ENCODE measurements at places on chromosomes 13 and 19. TPM values are rescaled to one million over a fixed set of nuclear protein-coding genes. Genes with fewer than 3 reads are reported as not detected.

The SMIM24 gene
- total RNA-seq: 0.76 TPM

The CEACAM3 gene
- total RNA-seq: not detected

The GPC6 gene
- total RNA-seq: 6.4 TPM

The GARIN5A gene
- total RNA-seq: 1.8 TPM

The GJB6 gene
- not detected for total RNA-seq

The TMEM59L gene
- 6.3 TPM for total RNA-seq

The DDX49 gene
- 48.5 TPM for total RNA-seq

The CPAMD8 gene
- total RNA-seq: not detected

The SYCN gene
- total RNA-seq: not detected

The ZNF575 gene
- total RNA-seq: 1.5 TPM

The SUGP2 gene
- total RNA-seq: 32.8 TPM

The ZNF547 gene
- 1.8 TPM for total RNA-seq

The ZNF256 gene
- total RNA-seq: 1.2 TPM

The ZNF541 gene
- not detected for total RNA-seq

The PSG7 gene
- 0.09 TPM for total RNA-seq

The THSD8 gene
- 13.2 TPM for total RNA-seq
